ENCODE measurements at places on chromosomes 3 and 15. TPM values are rescaled to one million over a fixed set of nuclear protein-coding genes. Genes with fewer than 3 reads are reported as not detected.

PLSCR5 gene
- not detected for total RNA-seq

SEMA7A gene
- total RNA-seq, result 15.8 TPM

ERICH6 gene
- not detected for total RNA-seq

NR1I2 gene
- total RNA-seq, result 10.9 TPM

MAP1A gene
- 0.06 TPM for total RNA-seq

CLDN16 gene
- total RNA-seq, result 0.24 TPM

AGBL1 gene
- not detected for total RNA-seq

CHRNA5 gene
- total RNA-seq, result 10.5 TPM

EDEM1 gene
- total RNA-seq, result 14.3 TPM

All from HepG2 (cell line).